ENCODE measurements at places on chromosomes 16 and 17.

DNA sequence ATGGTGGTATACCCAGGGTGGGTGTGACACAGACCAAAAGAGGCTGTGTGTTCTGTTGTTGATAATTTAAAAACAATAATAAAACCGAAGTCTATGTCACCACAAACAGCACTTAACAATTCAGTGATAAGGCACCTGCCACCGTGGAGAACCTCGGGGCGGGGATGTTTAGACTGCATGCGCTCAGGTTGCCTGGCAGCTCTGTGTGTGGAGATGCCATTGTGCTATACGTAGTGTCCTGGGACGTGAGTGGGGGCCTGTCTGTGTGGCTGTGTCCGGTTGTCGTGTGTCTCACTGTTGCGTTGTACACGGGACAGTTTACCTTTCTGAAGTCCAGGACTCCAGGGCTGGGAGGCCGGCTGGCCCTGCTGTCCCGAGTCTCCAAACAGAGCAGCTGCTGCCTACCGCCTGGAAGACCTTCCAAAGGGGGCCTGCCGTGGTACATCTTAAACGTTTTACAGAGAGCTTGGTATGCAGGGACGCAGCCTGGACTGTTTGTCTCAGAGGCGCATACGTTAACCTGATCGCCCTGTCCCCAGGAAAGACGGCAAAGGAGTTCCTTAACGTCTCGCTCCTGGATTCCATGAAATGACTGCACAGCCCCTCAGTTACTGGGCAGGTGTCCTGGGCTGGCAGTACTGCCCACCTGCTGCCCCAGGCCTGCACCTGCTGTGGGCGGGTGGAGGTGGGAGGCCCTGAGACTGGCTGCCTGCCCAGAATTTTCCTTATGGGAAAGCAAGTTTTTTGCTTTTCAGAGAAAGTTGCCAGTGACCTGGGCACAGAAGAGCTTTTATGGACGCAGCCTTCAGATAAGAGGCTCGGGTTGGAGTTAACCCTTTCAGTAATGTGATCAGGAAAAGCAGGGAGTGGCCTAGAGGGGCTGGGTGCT is 19.0 kb downstream of the SPIRE2 start:
- no peak for DNase-seq

- peak; percentile 13 for DNase-seq
Measured at GRCh38 chr16:64977206-64977920, 144.5 kb downstream of the CDH11 start.

GRCh38 chr17:32833076-32833475 is 43.8 kb downstream of the MYO1D start:
- DNase-seq, result no peak

DNA sequence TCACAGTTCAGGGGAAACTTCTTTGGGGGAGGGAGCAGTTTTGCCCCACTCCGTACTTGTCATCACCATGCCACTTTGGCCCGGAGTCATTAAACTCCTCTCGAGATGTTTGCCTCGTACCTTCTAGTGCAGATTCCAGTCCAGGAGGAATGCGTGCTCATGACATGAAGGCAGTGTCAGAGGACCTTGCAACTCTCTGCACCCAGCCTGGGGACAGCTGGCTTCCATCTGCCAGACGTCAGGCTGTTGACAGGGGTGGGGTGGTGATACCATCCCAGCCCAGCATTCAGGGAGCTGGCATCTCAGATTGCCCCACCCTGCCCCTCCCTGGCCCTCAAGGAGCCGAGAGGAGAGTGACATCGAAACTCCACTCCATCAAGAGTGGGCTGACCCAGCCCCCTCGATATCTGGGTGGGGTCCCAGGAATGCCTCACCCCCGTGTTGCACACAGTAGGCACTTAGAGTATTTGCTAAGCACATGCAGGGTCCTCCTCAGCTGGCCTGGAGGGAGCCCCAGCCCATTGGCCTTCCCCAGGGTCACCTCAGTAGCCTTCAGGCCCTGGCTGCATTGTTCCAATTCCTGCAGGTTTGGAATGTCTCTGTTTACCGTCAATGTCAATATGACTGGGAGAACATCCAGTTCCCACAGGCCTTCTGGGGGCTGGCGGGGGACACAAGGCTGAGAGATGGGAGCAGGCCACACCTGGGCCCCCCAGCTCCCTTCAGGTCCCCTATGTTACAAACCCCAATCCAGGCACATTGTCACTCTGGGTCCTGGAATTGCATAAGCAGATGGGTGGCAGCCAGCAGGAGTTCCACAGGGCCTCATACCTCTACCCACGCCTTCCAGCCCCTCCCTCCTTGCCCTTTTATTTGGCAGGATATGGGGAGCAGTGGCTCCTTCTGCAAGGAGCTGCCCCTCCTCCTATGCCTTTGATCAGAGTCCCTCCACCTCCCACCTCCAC is 21.3 kb upstream of the EMP2 start:
- DNase-seq, result no peak

- no peak for DNase-seq
Measured at GRCh38 chr16:82175627-82176026, 5.6 kb upstream of the MPHOSPH6 start.

DNA sequence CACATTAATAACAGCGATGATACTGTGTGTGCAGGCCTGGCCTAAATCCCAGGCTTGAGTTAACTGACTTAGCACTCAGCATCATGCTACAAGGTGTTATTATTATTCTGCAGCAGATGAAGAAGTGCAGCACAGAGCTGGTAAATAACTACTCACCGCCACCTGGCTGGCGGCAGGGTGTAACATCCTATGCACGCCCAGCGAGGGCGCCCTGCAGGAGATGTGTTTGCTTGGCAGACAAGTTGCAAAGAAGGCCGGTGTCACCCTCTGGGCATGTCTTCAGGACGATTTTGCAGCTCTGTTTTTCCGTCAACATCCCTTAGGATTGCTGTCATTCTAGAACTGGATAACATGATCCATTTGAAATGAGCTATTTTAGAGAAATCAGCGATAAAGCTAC is 30.1 kb downstream of the DNAH9 start:
- DNase-seq, result no peak

- no peak for DNase-seq
Measured at GRCh38 chr17:49051269-49051668, 54.1 kb downstream of the IGF2BP1 start.
